ENCODE measurements at places on chromosomes 3 and 15.

GRCh38 chr15:32152574-32152973, 122.3 kb downstream of the CHRNA7 start:
- no peak for DNase-seq

GRCh38 chr3:12060139-12060845, 56.1 kb downstream of the SYN2 start:
- no peak for DNase-seq

GRCh38 chr3:105996781-105997180, 128.0 kb upstream of the CBLB start:
- no peak for DNase-seq

DNA sequence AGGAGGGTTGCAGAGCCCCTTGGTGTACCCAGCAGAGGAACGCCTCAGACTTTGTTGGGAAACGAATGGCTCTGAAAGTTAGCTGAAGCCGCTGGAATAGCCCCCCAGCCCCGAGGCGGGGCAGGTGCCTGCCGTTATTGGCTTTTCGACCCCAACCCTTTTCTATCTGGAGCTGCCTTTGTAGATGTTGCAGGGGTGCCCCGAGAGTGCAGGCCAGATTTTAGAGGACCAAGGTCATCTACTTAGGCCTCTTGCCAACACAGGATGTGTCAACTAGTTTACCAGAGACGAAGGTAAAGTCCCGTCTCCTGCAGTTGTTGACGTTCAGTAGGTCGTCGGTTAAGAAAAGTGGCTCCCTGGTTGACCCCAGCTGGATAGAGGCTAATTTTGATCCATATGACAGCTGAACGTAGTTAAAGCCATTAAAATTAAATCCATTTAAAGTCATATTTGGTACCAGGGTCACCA, 579 bp upstream of the UBE3A start:
- DNase-seq = no peak

- DNase-seq = no peak
Measured at GRCh38 chr3:151684094-151684493, 49.6 kb upstream of the AADACL2 start.

GRCh38 chr3:179175358-179175757, 27.2 kb downstream of the PIK3CA start:
- DNase-seq = no peak

GRCh38 chr15:94305133-94305532, 73.8 kb downstream of the MCTP2 start:
- no peak for DNase-seq

DNA sequence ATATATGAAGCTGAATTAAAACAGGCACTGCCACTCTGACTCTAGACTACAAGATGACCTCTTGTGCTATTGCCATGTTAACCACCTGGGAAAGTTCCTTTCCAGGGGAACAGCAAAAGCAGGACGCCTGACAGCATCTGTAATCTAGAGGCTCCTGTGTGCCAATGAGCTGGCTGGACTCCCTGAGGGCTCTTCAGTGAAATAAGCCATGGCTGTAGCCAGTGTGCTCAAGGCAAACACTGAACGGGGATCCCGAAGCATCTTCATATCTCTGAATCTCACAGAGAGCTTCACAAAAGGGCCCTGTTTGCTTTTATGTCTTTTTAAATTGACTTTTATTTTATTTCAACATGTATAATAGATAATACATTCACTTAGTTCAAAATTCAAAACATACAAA, 57.2 kb downstream of the BFSP2 start:
- DNase-seq = no peak

DNA sequence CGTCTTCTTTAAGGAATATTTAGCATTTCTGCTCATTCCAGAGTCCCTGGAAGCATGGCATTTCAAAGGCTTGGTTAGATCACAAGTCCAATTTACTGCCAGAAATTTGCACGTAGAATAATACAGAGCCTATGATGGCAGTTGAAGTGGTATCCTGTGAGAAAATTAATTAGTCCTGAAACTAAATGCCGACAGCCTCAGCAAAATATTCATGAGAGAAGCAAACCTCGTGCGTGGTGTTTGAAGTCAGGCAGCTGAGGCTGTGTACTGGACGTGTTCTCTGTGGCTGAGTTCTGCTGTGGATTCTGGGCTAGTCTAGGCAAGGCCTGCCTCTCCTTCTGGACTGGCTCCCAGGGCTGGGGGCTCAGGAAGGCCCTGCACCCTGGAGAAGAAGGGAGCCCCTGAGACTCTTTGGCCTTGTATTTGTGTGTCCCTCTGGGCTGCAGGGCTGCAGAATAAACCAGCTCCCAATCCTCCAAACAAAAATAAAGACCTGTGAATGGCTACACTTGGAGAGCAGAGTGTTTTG, 106.6 kb downstream of the APBA2 start:
- no peak for DNase-seq

Measured in effector CD4-positive, alpha-beta T cell (primary cell).